Tracheal epithelial cell (primary cell): ENCODE measurements at places on chromosomes 5 and 9. TPM values are rescaled to one million over a fixed set of nuclear protein-coding genes. Genes with fewer than 3 reads are reported as not detected.

Gene VLDLR
- 32.5 and 32.8 TPM in 2 replicates for total RNA-seq

Gene C5orf58
- not detected in 2 replicates for total RNA-seq

Gene FCN2
- total RNA-seq: not detected in 2 replicates

Gene DOCK2
- 11.1 TPM in 1 of 2 replicates, not detected in the other for total RNA-seq

Gene CCL27
- total RNA-seq: not detected in 2 replicates

Gene GZMA
- total RNA-seq: not detected in 2 replicates

Gene EXD3
- total RNA-seq: 12.8 and 22.6 TPM in 2 replicates

Gene LHX6
- total RNA-seq: under 0.01 TPM in 1 of 2 replicates, not detected in the other

Gene PCDHB12
- under 0.01 TPM in 1 of 2 replicates, not detected in the other for total RNA-seq

Gene SPINK7
- total RNA-seq: 2.9 and 4.3 TPM in 2 replicates

Gene HRCT1
- 0.85 TPM in 1 of 2 replicates, not detected in the other for total RNA-seq

Gene IRX4
- 3.6 and 4.5 TPM in 2 replicates for total RNA-seq

Gene KCNV2
- total RNA-seq: not detected in 2 replicates

Gene PFN3
- total RNA-seq: not detected in 2 replicates

Gene GABRP
- total RNA-seq: under 0.01 TPM in 1 of 2 replicates, not detected in the other

Gene SIT1
- total RNA-seq: not detected in 2 replicates

Gene SNX2
- 50.5 and 57.4 TPM in 2 replicates for total RNA-seq

Gene SLC6A7
- total RNA-seq: under 0.01 TPM in 1 of 2 replicates, not detected in the other

Gene DMAC1
- 11.3 and 12.1 TPM in 2 replicates for total RNA-seq

Gene LHX3
- total RNA-seq: not detected in 2 replicates

Gene HSPB3
- not detected in 2 replicates for total RNA-seq

Gene PRR7
- 5.3 and 10.0 TPM in 2 replicates for total RNA-seq

Gene QRFP
- not detected in 2 replicates for total RNA-seq

Gene ZFP2
- 0.72 and 1.5 TPM in 2 replicates for total RNA-seq

Gene NR6A1
- total RNA-seq: 3.4 and 4.6 TPM in 2 replicates

Gene PAEP
- total RNA-seq: not detected in 2 replicates

Gene F2RL1
- total RNA-seq: 32.2 and 94.9 TPM in 2 replicates

Gene PCDHB2
- 0.43 and 1.4 TPM in 2 replicates for total RNA-seq

Gene CATSPER3
- total RNA-seq: under 0.01 TPM in 1 of 2 replicates, not detected in the other

Gene DNAJC18
- total RNA-seq: 1.3 and 1.4 TPM in 2 replicates

Gene PCDHB4
- under 0.01 TPM in 1 of 2 replicates, not detected in the other for total RNA-seq

Gene PPP3R2
- total RNA-seq: not detected in 2 replicates
